Testis (tissue), 5 donors: ENCODE measurements at places on chromosomes 7 and 10. TPM values are rescaled to one million over a fixed set of nuclear protein-coding genes. Genes with fewer than 3 reads are reported as not detected.

ABCB1 gene
- polyA plus RNA-seq: 6.5 TPM

PNLIPRP2 gene
- polyA plus RNA-seq: 0.61 TPM

C10orf143 gene
- 7.2 TPM for polyA plus RNA-seq

TEX36 gene
- polyA plus RNA-seq: 41.5 TPM

HMX3 gene
- not detected for polyA plus RNA-seq

IKZF5 gene
- polyA plus RNA-seq: 21.4 TPM

MGAM2 gene
- polyA plus RNA-seq: 4.4 TPM

OR9A2 gene
- not detected for polyA plus RNA-seq

FAM25A gene
- polyA plus RNA-seq: not detected

STK31 gene
- polyA plus RNA-seq: 76.8 TPM

CRYGN gene
- 0.44 TPM for polyA plus RNA-seq

INSYN2A gene
- polyA plus RNA-seq: 1.4 TPM

ASB10 gene
- 0.18 TPM for polyA plus RNA-seq

FEZF1 gene
- polyA plus RNA-seq: 9.8 TPM

UBE3C gene
- polyA plus RNA-seq: 69.4 TPM

INHBA gene
- polyA plus RNA-seq: 2.5 TPM

CYTH3 gene
- 49.3 TPM for polyA plus RNA-seq

MYL10 gene
- polyA plus RNA-seq: not detected

TSPAN13 gene
- polyA plus RNA-seq: 10.0 TPM

KLF14 gene
- polyA plus RNA-seq: 1.7 TPM

SSC4D gene
- 2.8 TPM for polyA plus RNA-seq

NYAP1 gene
- 15.7 TPM for polyA plus RNA-seq

CCNY gene
- 380 TPM for polyA plus RNA-seq

SMNDC1 gene
- 33.2 TPM for polyA plus RNA-seq

LIPM gene
- polyA plus RNA-seq: not detected
